ENCODE measurements at places on chromosomes 5 and 9.

DNA sequence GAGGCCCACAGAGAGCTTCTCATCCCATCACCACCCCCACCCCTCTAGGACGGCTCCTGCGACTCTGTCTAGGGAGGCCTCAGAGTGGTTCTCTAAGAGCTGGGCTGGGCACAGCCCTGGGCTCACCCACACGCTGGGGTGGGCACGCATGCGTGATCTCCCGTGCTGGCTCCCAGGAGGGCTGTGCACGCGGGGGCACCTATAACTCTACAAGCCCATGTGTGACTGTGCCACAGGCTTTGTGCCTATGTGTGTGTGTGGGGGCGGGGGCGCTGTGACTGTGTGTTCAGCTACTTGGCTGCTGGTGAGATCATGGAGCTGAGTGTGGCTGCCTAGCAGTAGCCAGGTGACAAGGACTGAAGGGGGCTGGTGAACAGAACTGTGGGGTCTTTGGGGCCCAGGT is 32.2 kb downstream of the NDUFA8 start:
- DNase-seq, result no peak

DNA sequence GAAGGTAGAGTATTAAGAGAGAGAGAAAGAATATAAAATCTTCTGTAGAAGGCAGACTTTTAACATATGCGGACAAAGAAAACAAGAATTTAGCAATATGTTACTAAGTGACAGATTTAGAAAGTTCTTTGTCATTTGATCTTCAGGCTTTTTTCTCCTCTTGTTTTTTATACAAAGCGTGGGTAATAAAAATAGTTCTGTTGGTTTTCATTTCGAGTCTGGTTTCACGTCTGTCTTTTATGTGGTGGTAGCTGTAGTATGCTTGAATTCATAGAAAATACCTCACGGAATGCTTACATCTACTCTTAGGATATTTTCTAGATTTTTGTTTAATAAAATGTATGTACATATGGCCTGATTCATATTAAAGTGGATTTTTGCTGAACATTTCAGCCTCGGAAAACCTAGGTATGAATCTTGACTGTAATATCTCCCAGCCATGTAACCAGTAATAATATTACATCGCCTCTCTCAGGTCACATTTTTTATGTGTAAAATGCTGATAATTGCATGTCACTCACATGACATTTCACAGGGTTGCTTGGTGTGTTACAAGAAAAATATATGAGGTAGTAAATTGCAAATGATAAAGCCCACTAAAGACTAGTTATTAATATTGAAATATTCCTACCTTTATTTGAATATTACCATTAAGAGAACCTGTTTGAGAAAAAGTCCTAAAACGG is 72.5 kb upstream of the TAF11L2 start:
- no peak for DNase-seq

GRCh38 chr5:134048864-134049263 is 44.1 kb upstream of the VDAC1 start:
- DNase-seq, result no peak

- DNase-seq, result peak; percentile 37
These were observed 232.1 kb downstream of the SH3GL2 start for GRCh38 chr9:17810728-17811571.

DNA sequence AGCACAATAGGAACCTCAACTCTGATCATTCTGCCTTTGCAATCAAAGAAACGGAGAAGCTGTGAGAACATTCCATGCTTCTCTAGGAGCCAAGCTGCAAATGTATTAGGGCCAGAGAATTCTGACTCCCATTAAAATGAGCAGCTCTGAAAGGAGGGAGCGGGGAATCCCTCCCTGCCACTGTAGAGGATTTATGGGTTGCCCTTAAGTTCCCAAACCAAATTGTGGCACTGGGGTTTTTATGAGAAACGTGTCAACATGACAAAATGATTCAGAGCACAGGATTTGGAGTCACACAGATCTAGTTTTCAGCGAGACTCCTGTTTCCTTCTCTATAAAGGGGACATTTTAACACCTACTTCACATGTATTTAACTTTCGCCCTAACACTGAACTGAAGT is 1.8 kb downstream of the IL6ST start:
- DNase-seq, result no peak

DNA sequence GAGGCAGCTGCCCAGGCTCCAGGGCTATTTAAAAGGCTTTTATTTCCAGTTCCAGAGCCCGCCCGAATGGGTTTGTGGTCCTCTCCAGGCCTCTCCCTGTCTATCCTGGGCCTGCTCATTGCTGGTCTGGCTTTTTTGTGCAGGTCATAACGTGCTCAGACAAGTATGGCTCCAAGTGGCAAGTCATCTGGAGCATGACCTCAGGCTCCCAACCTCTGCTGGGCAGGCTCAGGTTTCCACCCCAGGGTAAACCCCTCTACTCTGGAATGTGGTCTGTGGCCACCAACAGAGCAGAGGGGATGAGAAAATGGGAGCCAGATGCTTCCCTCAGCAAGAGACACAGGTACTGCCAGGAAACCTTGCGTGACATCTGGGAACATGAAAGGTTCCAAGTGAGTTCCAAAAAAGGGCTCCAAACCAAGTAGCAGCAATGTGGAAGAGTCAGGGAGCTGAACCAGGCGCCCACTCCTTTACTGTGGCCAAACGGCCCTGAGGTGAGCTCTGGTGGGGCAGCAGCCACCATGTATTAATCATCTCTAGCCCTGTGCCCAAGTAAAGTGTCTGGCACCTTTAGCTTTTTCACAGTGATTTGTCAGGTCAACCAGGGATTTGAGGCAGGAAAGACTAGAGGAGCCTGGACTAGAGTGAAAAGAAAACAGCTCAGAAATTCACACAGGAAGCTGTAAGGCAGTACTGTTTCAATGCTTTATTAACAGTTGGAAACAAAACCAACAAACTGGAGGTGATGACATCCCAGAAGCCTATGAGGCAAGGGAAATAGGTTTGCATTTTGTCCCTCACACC is 25.7 kb downstream of the PCDHGC5 start:
- no peak for DNase-seq

- DNase-seq, result no peak
These were observed 408.1 kb downstream of the HTR1A start for GRCh38 chr5:63554191-63554590.

DNA sequence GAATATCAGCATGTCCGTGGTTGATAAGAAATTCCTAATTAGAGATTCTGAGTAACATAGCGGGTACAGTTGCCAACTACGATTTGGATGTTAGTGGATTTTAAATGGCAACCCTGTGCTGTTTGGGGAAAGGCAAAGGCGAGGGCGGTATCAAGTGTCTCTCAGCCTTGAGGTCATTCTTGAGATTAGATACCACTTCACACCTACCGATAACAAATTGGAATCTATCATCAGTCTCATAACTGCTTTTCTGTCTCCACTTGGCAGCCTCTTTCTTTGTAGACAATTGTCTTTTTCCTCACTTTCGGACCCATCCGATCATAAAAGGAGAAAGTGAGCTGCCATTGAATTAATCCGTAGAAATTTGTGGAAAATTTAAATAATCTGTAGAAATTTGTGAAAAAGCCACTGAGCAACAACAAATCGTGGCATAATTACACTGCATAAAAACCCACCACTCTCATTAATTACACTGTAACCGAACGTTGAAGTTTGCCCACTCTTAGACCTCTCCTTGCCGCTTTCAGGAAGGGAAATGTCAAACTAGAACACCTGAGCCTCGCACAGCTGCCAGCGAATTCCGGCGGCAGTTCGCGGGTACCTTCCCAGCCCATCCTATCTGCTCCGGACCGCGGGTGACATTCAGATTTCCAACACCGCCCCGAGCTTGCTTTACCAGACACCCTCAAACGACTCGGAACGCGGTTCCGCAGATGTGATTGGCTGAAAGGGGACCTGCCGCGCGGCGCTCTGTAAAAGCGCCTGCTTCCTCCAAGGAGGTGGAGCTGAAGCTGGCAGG is 849 bp upstream of the RGMB start:
- DNase-seq, result peak; percentile 38

DNA sequence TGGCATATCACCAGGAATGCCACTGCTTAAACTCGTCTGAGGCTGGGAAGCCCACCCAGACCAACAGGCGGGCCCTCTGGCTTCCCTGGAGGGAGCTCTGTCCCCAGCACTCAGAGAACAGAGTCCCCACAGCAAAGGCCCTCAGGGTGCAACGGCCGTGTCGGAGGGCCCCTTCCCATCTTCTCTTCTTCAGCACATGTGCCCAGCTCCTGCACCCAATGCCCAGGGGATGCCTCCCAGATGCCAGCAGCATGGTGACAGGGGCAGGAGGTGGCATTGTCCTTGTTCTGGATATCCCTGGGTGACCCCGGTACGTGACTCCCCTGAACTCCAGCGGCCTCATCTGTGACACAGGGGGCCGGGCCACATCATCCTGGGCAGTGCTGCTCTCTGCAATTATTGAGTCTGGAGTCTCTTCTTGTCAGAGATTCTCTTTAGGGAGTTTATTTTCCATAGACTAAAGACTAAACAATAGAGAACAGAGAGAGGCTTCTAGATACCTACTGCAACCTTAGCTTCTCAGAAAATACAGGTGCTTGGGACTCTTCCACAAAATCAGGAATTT is 13.6 kb upstream of the OLFM1 start:
- DNase-seq, result no peak

GRCh38 chr5:77065256-77065655 is 21.8 kb downstream of the ZBED3 start:
- DNase-seq, result no peak

DNA sequence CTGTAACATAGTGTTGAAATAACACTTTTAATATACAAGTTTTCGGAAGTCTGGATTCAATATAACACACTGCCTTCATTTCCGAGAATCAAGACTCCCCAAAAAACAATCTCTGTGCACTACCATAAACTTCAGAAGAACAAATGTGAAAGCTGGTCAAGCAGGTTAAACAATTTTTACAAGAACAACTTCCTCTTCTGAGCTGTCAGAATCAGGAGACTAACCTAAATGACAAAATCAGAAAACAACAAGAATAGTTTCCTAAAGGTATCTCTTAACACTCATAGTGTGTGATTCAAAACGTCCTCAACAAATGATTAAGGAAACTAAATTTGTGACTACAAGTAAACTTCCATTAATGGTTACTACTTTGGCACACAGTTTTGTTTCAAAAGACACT is 11.6 kb downstream of the C9orf72 start:
- no peak for DNase-seq

DNA sequence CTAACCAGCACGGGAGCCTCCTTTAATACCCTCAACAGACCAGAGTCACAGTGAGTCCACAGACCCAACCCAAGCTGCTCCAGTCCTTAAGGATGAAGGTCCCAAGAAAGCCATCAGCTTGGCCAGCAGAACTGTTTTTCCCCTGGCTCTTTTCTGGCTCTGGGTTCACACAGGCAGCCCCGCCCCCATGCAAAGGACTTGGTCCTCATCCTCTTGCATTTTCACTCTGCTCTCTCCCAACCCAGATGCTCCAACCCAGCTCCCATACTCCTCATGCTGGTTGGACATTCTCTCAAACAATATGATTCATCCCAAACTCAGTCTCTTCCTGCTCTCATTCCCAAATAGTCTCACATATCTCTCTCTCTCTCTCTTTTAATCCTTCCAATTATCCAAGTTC is 74.2 kb upstream of the SPOCK1 start:
- no peak for DNase-seq

DNA sequence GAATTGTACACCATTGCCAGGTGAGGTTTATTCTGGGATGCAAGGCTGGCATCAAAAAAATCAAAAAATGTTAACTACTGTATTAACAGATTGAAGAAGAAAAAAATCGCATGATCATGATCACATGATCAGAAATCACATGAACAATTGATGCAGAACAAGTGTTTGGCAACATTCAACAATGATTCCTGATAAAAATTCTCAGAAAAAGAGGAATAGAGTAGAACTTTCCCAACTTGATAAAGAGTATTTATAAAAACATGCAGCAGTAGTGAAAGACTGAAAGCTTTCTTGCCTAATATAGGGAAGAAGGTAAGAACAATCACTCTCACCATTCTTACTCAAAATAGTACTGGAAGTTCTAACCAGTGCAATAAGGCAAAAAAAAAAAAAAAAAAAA is 16.4 kb downstream of the SLCO4C1 start:
- no peak for DNase-seq

- DNase-seq, result no peak
These were observed 96.3 kb downstream of the CDH18 start for GRCh38 chr5:19891658-19892057.

- DNase-seq, result no peak
These were observed 8.7 kb downstream of the TTC39B start for GRCh38 chr9:15298362-15298761.

GRCh38 chr5:162026803-162027202 is 40.8 kb upstream of the GABRG2 start:
- no peak for DNase-seq

DNA sequence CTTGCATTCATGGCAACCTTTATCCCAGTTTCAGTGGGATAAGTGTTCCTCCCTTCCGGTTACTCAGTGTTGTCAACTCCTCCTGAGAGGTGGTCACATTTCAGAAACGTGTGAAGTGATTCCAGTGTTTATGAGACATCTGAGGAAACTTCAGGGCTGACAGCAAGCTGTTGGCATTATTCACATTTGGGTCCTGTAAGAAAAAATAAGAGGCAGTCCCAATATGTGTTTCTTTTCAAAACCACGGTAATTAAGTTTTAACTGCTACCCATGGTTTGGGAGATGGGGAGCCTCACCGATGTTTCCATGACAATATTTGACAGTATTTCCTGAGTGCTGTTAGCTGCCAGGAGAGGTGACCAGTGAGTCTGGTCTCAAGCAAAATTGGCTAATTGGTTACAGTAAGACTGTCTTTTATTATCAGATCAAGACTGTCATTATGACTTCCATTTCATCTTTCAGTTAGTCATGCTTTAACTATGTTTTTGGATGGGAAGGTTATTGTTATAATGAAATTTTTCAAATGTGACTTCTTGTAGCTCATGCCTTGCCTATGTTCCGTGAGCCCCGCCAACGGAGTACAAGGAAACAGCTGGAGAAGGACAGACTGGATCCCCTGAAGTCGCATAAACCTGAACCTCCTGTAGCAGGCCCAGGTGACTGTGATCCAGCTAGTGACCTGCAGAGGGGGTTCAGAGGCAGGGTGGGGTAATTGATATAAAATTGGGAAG is 115.3 kb downstream of the GDNF start:
- no peak for DNase-seq

GRCh38 chr9:97140566-97140965 is 101.6 kb upstream of the CTSV start:
- DNase-seq, result no peak

GRCh38 chr5:173626505-173626820 is 10.0 kb upstream of the BOD1 start:
- DNase-seq, result no peak

DNA sequence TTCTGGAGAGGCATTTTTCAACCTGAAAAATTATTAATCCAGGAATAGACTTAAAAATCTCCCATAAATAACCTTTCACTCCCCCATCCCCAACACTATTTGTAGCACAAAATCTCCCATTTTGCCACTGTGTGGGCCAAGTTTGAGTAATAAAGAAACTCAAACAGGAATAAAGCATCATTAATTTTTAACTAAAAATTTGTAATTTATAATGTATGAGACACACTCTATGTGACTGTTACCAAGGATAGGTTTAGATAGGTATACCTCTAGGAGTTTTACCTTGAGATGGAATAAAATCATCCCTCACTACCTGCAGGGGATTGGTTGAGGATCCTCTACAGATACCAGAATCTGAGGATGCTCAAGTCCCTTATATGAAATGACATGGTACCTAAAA is 30.1 kb downstream of the CHD1 start:
- DNase-seq, result no peak

- DNase-seq, result no peak
These were observed 245.6 kb upstream of the RAI14 start for GRCh38 chr5:34410411-34411139.
